Urothelium cell line (cell line): ENCODE measurements at places on chromosomes 6 and 20.

GRCh38 chr20:11861479-11861878, 56.2 kb upstream of the BTBD3 start:
- no peak for DNase-seq

DNA sequence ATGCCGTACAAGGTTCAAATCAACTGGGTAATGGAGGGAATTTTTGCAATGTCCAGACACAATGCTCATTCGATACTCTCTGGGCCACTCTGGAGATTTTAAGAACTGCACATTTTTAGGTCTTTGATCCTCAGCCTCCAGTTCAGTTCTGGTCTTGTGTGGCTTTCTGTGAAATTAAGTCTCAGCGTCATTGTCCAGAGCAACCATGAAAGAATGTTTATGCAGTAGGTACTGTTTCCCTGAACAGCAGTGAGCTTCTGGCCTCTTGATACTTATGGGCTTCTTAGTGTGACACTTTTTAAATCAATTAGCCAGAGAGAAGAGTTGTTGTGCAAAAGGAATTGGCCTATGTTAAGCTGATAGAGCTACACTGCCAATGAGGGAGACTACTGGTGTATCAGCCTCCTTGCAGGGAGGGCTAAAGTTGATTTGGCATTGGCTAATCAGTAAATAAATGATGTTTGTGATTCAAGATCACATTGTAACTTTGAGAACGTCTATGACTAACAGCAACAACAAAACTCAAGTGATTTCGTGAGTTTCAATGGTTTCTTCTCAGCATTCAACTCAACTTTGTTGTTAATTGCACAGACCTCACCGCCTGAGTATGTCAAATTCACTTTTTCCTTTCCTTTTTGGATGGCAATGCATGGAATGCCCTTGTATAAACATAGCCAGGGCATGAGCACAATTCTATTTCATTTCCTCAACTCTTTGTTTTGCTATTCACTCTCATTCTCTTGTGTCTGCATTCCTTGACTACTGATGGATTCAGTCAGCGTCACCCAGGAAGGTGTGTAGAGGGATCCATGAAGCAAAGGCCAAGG, 85.1 kb downstream of the GJA1 start:
- DNase-seq, result no peak

DNA sequence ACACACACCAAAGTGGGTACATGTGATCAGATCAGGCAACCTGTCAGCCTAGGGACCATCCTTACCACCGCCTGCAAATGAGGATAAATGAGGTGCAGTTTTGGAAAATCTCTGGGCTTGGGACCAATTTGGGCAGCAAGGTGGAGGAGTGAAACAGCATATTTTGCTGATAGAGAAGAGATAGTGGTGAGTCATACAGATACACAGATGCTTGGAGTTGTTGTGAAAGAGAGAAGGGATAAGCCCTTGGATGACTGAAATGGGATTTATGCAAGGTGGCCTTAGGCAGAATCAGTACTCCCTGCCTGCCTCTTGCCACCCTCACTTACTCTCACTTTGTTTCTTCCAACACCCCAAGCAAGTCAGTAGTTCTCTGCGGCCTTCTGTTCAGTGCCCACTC, 34.7 kb downstream of the BMP2 start:
- no peak for DNase-seq

- no peak for DNase-seq
Measured at GRCh38 chr20:62787321-62787720, 9.0 kb upstream of the MRGBP start.

GRCh38 chr6:25670793-25671513, 18.9 kb downstream of the SCGN start:
- DNase-seq, result peak; percentile 5

DNA sequence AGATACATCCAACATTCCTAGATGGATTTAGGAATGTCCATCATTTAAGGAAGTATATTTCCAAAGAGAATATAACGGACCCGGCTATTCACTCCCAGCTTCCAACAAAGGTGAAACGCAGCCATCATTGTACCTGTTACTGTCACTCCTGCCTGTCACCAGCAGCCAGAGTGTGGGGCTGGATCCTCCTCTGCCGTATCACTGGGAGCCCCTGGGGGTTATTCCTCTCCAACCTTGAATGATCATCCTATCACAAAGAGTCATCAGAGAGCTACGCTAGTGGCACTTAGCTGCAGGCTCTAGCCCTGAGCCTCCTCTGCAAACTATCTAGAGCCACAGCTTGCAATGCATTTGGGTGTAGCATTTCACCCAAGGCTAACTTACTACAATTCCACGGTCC, 73.6 kb upstream of the NHSL1 start:
- DNase-seq, result no peak

- DNase-seq, result no peak
Measured at GRCh38 chr6:49766762-49767161, 20.3 kb downstream of the PGK2 start.

DNA sequence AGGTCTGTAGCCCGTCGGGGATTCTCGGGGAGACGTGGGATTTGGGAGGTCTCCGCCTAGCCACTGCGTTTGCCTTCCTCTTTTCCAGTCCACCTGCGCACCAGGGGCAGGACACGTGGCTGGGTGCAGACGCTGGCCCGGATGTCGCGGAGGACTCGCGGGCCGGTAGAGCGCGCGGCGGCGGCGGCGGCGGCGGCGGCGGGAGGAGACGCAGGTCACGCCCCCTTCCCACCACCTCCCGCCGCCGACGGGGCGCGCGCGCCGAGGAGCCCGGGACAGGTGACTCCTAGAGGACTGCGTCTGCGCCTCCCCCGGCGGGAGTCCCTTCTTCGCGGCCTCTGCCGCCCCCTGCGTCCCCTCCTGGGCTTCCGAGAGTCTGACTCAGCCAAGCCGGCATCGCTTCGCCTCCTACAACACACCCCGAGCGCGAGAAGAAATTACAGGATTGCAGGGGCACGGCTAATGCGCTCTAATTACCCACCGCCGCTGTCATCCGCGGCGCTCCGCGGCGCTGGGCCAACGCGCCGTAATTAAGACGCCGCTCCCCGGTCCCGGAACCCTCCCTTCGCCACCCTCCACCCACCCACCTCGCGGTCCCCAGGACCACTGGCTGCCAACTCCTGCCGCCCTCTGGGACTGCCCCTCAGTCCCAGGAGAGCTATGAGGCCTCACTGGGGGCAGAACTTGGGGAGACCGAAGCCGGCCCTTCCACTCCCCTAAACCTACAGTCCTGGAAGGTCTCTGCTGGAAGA, 124.5 kb downstream of the MRPL14 start:
- peak; percentile 86 for DNase-seq

DNA sequence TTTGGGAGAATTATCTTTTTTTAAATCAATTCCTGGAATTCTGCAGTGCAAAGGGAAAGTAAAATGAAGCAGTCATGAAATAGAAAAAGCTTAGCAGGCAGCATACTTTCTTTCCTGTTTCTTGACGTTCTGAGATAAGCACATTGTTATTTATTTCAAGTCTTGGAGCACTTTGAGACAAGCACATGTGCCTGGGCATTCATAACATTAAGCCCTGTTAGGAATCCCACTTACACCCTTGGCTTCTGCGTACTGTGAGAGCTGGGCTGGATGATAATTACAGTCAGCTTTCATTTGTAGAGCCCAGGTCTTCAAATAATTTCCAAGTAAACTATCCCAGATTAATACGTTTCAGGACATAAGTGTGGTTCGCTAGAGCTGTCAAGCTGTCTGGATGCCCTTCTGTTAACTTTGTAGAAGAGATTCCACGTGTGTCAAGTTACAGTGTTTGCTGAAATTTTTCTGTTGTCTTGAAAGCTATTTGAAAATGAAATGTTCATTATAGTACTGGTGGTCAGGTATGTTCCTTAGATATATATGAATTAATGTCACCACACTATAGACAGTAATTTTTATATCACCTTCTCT, 8.9 kb downstream of the FARS2 start:
- DNase-seq, result no peak
